HCT116 (cell line): ENCODE measurements at places on chromosomes 1 and 21.

- DNase-seq, result no peak
- no peaks in the 10 kb centered on the region for H3K27me3 ChIP-seq
- H3K27ac ChIP-seq, result no peak overlapping the region
- H3K4me1 ChIP-seq, result no peaks in the 10 kb centered on the region
- no peak overlapping the region for H3K4me3 ChIP-seq
- no peaks in the 10 kb centered on the region for H3K36me3 ChIP-seq
These were observed 6.1 kb upstream of the AIRE start for GRCh38 chr21:44279354-44280260.

DNA sequence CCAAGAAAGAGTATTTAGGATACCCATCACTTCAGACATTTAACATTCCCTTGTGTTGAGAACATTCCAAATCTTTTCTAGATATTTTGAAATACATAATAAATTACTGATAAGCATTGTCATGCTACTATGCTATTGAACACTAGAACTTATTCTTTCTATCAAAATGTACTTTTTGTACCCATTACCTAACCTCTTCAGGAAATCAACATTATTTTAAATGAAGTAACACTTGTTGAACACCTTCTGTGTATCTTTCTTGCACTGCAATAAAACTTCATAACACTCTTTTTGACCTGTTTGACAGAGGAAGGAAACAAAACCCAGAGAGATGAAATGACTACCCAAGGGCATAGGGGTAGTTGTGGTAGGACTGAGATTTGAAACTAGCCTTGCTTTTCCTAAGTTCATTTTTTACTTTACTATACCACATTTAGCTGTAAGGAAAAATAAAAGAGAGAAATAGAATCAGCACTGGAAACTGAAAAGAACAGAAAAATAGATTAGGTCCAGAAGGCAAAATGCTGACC, 99.4 kb downstream of the UCHL5 start:
- no peak overlapping the region for H3K4me3 ChIP-seq
- no peaks in the 10 kb centered on the region for H3K4me1 ChIP-seq
- H3K27me3 ChIP-seq, result no peaks in the 10 kb centered on the region
- no peak for DNase-seq

DNA sequence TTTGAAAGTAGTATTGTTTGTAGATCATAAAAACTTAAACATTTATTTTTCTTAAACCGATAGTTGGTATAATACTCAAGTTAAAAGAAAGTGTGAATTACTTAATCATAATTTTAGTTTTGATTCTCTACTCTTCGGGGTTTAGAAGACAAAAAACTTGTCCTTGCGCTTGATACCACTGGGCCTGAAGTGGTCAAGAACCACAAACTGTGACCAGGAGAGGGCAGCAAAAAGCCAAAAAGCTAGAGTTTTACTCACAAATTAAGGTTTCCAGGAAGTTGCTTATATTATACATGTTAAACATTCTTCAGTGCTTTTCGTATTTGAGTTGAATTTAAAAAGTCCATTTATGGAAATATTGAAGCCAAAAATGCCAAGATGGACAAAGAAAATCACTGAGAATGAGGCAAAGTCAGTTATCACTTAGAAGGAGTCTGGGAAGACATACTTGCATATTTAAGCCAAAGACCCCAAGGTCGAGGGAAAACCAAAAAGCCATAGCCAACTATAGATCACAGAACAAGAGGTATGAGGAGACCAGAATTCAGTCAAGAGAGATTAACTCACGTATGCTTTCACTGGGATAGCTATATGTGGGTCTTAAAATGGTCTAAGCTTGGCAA, 34.2 kb downstream of the EFCAB7 start:
- H3K27me3 ChIP-seq, result no peaks in the 10 kb centered on the region
- peak; percentile 35 for DNase-seq
- no peak overlapping the region for H3K27ac ChIP-seq

DNA sequence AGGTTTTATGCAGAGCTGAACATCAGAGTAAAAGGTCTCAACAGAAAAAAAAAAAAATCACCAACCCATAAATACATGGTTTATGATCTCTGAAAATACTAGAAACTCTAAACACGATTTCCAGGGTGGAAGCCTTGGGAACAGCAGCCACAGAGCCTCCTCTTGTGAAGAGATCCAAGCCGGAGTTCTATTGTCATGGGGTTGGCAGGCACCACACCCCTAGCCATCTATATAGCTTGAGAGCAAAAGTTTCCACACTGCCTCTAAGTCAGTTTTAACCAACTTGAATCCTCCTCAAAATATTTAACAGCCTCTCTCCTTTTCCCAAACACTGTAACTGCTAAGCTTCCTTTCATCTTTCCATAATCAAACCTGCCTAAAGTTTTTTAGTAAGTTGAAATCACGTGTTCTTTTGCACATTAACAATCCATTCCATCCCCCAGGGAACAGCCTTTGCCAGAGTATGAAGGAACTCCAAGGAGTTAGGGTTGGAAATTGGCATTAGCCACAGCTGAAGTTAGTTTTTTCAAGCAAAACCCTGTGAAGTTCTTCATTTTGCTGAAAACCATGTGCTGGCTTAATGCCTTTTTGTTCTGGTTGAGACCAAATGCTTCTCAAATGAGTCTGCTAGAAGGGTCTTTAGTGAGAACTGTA, 13.8 kb upstream of the SEC16B start:
- no peaks in the 10 kb centered on the region for H3K27me3 ChIP-seq
- no peak for DNase-seq
- no peak overlapping the region for H3K27ac ChIP-seq
- H3K36me3 ChIP-seq, result no peaks in the 10 kb centered on the region

GRCh38 chr21:44375281-44375651, 21.8 kb downstream of the TRPM2 start:
- no peak overlapping the region for H3K4me3 ChIP-seq
- no peak for DNase-seq
- H3K27ac ChIP-seq, result no peak overlapping the region

DNA sequence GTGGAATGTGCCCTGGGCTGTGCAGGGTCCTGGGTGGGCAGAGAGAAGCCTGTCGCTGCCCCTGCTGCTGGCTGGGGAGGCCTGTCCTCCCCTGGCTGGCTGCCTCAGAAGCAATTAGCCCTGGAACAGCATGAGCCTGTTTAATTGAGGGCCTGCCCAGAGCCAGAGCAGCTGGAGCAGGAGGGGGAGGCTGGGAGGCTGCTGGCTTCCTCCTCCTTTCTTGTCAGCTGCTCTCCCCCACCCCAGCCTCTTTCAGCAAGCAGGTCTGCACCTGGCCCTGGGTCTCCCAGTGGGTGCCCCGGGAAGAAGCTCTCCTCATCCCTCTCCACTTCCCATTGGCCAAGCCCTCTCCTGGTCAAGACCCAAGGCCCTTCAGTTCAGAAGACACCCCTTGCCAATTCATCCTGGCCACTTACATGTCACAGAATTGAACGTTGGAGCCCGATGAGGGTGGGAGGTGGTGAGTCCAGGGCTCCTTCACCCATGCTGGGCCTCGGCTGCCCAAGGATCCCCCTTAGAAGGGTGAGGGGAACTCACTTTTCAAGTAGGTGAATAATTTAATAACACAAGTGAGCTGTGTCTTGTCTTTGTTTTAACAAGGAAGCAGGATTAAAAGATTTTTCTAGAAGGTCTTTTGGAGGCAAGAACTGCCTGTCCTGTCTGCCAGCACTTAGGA, 13.2 kb downstream of the AMPD2 start:
- no peaks in the 10 kb centered on the region for H3K27me3 ChIP-seq
- H3K27ac ChIP-seq, result no peak overlapping the region
- H3K4me3 ChIP-seq, result no peak overlapping the region
- no peak for DNase-seq
- H3K4me1 ChIP-seq, result peaks cover 12% of the 10 kb centered on the region

DNA sequence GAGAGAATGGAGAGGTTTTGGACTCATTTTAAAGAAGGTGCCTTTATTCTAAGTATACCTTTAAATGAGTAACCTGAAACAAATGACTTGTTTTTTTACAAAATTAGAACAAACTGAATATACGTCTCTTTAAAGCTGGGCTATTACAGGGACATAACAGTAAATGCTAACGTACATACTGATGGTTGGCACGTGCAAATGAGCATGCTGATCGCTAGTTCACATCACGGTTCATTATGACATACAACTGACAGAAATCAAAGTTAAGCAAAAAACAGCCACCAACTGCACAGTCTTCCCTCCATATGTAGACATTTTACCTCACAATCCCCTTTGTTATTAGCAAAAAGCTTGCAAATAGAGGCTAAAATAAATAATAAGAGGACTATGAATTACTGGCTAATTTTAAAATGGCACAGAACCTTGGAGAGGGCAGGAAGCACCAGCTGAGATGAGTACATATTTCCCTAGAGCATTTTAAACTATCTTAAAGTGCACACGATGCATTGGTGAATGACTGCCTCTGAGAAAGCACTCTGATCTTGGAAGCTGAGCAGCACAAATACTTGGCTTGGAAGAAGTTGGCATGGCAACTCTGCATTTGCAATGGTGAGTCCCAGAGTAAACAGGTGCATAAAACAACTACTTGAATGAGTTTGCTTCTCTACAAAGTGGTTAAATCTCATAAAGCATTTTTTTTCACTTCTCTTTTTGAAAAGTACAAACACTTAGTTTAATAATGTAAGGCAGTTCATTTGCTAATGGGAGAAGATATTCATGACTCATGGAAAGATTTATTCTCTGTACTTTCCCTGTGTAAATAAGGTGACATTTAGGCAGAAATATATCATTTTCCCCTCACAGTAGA, 204.7 kb downstream of the LHX8 start:
- H3K4me1 ChIP-seq, result no peaks in the 10 kb centered on the region
- H3K36me3 ChIP-seq, result no peaks in the 10 kb centered on the region
- H3K4me3 ChIP-seq, result no peak overlapping the region
- no peaks in the 10 kb centered on the region for H3K27me3 ChIP-seq
- no peak overlapping the region for H3K27ac ChIP-seq

- H3K4me1 ChIP-seq, result peaks cover 21% of the 10 kb centered on the region
- H3K36me3 ChIP-seq, result no peaks in the 10 kb centered on the region
- H3K27me3 ChIP-seq, result no peaks in the 10 kb centered on the region
- no peak overlapping the region for H3K4me3 ChIP-seq
These were observed 4.6 kb upstream of the EPS8L3 start for GRCh38 chr1:109768335-109768650.

DNA sequence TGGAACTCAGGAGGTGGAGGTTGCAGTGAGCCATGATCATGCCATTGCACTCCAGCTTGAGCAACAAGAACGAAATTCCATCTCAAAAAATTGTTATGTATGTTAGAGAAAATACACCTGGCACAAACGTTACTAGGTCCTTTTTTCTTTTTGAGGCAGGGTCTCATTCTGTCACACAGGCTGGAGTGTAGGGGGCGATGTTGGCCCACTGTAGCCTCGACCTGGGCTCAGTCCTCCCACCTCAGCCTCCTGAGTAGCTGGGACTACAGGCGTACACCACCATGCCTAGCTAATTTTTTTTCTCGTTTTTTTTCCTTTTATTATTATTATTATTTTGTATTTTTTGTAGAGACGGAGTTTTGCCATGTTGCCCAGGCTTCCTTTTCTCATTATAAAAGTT, 4.4 kb downstream of the HAX1 start:
- no peak overlapping the region for H3K27ac ChIP-seq
- H3K36me3 ChIP-seq, result peaks cover 7% of the 10 kb centered on the region; the same call in 1 of the 2 replicates
- H3K4me1 ChIP-seq, result peaks cover 2% of the 10 kb centered on the region; the same call in 1 of the 2 replicates

- no peaks in the 10 kb centered on the region for H3K27me3 ChIP-seq
- H3K36me3 ChIP-seq, result no peaks in the 10 kb centered on the region
- H3K4me1 ChIP-seq, result peaks cover 92% of the 10 kb centered on the region
- peak overlapping the region; percentile 84 for H3K27ac ChIP-seq
These were observed 4.4 kb upstream of the PHC2 start for GRCh38 chr1:33435096-33435820.

DNA sequence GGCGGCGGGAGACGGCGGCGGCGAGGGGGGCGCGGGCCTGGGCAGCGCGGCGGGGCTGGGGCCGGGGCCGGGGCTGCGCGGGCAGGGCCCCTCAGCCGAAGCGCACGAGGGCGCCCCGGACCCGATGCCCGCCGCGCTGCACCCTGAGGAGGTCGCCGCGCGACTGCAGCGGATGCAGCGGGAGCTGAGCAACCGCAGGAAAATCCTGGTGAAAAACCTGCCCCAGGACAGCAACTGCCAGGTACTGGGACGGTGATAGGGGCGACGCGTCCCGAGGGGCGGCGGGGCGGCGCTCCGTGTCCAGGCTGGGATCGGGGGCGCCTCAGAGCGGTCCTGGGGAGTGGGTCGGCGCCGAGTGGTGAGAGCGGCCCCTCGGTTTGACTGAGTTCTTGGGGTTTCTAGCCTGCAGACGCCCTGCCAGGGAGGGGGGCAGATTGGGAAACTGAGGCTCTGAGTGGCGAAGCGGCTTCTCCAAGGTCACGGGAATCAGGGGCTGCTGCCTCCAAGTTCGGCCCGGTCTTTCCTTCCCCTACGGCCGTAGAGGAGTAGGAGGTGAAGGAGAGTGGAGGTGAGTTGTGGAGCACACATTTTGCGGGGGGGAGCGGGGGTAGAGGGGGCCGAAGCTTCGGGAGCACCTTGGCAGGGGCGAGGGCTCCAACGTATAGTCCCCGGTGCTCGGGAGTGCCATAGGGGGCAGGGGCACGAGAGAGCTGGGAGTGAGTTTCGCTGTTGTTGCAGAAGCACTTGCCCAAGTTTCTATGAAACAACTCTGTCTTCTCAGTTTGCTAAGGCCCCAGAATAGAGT, 508 bp downstream of the RAVER2 start:
- no peaks in the 10 kb centered on the region for H3K36me3 ChIP-seq
- peak overlapping the region; percentile 70 for H3K4me3 ChIP-seq
- H3K4me1 ChIP-seq, result peaks cover 6% of the 10 kb centered on the region; the same call in 1 of the 2 replicates
- H3K27ac ChIP-seq, result peak overlapping the region; percentile 60

DNA sequence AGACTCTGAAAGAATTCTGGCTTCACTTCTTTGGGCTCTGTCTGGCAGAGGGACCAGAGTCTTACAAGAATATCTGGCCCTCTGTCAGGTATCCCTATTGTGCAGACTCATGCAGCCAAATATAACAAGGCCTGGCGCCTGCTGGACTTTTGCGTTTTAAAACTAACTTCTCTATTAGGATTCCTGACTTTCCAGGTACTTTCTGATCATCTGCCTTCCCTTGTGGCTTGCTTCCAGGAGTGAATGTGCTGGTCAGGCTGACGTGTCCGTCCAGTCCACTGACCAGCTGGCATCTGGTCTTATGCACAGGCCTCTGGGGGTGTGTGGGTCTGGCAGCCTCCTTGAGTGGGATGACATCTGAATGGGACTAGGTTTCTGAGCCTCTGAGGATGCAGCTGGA, 8.6 kb upstream of the RAB29 start:
- H3K4me1 ChIP-seq, result no peaks in the 10 kb centered on the region
- DNase-seq, result no peak
- no peak overlapping the region for H3K4me3 ChIP-seq
- no peak overlapping the region for H3K27ac ChIP-seq
